ENCODE measurements at places on chromosomes 5 and 9.

DNA sequence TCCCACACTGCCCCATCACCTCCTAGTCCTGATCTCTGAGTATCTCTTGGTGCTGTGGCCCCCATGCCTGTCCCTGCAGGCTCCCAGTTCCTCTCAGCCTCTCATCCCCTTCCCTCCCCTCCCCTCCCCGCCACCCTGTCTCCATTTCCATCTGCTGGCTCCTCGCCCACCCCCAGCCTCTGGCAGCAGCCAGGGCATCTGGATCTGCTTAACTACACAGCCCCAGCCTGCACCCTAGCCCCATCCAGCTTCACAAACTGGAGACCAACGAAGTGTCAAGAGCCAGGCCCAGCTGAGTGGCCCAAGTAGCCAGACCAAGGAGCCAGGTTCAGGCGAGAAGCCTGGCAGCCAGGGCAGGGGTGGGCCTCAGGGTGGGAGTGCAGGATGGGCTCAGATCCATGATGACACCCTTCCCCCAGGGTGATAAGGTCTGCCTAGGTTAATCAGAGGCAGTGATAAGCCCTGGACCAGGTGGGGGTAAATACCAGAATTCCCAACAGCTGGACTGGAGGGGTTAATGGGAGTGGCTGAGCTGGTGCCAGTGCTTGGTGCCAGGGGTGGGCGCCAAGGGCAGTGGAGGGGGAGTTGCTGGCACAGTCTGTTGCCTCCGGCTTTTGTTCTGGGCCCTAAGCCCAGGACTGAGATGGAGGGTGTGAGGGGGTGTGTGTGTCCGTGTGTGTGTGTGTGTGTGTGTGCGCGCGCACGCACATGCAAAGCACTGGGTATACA lies 2.5 kb downstream of the IL11RA start:
- DNase-seq: no peak

GRCh38 chr9:117189121-117189520 lies 225.7 kb downstream of the ASTN2 start:
- DNase-seq: no peak

DNA sequence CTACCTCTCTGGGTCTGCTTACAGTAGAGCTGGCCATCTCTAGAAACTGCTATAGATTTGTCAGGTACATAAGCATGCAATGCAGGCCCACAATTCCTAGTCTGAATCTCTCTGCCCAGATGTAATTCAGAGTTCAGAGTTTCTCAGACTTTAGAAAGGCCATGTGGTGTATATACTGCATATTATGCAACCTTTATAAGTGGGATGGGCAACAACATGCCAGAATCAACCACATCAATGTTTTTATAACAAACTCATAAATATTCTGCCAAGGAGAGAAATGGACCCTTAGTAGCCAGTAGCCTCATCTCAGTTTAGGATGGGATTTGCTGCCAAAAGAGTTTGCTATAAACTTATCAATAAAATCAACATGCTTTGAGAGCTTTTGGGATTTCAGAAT lies 78.8 kb downstream of the SLC1A1 start:
- no peak for DNase-seq

DNA sequence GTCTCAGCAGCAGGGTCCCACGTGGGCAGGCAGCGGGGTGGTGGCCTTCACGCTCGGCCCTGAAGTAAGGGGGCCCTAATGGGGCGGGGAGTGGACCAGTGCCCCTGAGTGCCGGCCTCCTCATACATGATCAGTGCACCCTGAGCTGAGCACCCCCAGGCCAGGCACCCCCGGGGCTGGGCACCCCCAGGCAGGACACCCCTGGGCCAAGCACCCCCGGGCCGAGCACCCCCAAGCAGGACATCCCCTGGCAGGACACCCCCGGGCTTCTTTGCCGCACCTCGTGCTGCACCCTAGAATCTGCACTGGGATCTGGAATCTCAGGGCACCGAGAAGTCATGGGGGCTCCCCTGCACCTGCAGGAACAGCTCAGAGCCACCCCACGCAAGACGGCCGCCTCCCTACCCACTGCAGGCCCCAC lies 51.4 kb downstream of the EXD3 start:
- no peak for DNase-seq

DNA sequence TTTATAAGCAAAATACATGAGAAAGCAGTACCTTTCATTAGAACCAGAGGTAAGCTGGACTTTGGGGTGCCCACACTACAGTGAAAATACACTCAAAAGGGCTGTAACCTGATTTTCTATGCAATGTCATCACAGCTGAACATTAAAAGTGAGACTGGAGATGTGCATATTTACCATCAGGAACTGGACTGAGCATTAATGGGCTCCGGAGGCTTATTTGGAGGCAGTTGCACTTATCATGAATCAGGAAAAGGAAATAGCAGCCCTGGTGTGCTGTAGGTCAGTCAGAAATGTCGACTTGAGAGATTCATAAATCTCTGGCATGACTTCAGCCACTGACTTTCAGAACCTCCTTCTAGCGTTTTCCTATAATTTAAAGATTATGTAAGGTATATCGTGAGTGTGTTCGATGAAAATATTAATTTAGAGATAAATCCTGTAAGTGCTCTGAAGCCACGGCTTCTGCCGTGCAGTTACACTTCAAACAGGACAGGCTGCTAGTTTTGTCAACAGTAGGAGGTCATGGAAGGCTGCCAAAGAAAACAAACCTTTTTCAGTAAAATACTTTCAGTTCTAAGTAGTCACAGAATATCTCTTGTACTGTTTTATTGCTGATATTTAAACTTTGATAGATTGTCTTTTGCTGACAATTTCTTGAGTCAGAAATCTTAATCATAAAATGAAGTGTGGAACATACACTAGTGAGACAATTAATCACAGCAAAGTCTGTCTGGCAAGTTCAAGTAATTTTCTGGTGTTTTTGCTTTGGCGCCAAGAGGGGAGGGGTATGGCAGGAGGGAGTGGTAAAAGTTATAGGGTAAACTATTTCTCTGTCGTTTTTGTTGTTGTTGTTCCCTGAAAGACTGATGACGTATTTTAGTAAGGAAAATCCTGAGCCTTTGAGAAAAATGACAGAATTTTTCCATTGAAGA lies 939.7 kb downstream of the NR2F1-AS1 start:
- no peak for DNase-seq

DNA sequence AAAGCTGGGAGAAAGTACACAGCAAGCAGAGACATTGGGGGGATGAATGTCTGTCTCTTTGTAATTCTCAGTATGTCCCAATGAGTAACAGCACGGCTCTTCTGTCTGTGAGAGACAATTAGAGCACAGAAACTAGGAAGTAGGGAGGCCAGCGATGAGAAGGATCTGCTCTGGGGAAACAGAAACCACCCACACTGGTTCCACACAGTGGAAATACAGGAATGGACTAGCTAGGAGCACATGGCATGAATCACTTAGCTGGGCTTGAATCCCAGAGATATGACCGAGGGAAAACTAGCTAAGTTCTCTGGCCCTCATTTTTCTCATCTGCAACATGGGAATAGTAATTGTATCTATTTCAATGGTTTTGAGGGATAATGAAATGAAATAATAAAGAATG lies 895.9 kb downstream of the TLE4 start:
- no peak for DNase-seq

GRCh38 chr5:53376853-53377252 lies 103.6 kb upstream of the FST start:
- no peak for DNase-seq

- DNase-seq: no peak
Measured at GRCh38 chr5:27773166-27773565, 734.8 kb upstream of the CDH9 start.

- no peak for DNase-seq
Measured at GRCh38 chr5:103244398-103244797, 14.2 kb upstream of the MACIR start.

Measured in stimulated activated CD4-positive, alpha-beta T cell treated with anti-CD3 and anti-CD28 coated beads, Interleukin-4, amount 100 ng/mL, for 4 hours (primary cell).